Activated CD4-positive, alpha-beta T cell treated with anti-CD3 and anti-CD28 coated beads, Interleukin-2, amount 10 ng/mL, durations not matched to agents 7 days and 5 days (primary cell): ENCODE measurements at places on chromosomes 4 and X.

DNA sequence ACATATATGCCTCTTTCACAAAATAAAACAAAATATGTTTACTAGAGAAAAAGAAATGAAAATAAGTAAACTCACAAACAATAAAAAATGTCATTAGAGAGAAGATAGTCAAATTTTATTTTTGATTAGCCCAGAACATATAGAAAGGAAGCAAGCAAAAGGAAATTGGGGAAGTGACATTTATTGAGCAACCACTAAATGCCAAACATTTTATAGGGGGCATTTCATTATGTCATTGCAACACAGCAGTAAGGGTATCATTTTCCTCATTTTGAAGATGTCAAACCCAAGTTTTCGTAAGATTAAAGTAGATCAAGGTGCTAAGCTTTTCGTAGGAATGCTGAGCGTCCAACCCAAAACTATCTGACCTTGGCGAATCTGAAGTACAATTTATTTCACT lies 1331.5 kb upstream of the PABPC4L start:
- DNase-seq, result no peak

GRCh38 chrX:69109706-69110105 lies 55.5 kb downstream of the PJA1 start:
- no peak for DNase-seq

DNA sequence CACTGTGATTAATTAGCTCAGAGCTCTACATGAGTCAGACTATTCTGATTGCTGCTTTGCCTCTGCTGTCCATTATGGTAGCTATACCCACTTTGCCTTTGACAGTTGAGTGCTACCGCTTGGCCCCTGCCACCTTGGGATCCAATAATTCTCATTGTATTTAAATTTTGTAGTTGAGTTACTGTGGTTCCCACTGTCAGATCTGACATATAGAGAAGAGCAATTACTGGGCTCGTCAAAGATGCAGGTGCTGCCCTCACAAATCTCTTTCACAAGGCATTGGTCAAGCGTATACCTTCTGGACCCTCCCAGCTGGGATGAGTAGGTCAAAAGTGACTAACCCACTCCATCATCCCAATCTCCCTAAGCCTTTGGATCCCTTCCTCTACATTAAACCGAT lies 18.3 kb upstream of the PRDM8 start:
- DNase-seq, result no peak

DNA sequence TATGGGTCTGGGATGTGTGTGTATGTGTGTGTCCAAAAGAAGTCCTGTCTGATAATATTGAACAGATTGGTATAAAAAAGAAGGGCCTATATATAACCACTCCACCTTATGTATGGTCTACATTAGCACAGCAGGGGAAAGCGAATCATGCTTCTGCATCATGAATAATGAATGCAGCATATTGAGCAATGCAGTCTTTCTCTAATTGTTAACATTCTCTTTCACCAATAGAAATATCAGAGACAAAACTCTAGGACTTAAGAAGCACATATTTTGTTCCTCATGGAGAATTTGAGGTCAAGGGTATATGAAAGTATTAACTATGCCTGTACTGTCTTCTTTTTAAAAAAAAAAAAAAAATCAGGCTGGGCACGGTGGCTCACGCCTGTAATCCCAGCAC lies 264.3 kb upstream of the NOCT start:
- DNase-seq, result no peak

- DNase-seq, result no peak
These were observed 15.8 kb downstream of the PLK4 start for GRCh38 chr4:127896528-127896927.

GRCh38 chrX:17741123-17741511 lies 3.8 kb downstream of the SCML1 start:
- DNase-seq, result no peak

DNA sequence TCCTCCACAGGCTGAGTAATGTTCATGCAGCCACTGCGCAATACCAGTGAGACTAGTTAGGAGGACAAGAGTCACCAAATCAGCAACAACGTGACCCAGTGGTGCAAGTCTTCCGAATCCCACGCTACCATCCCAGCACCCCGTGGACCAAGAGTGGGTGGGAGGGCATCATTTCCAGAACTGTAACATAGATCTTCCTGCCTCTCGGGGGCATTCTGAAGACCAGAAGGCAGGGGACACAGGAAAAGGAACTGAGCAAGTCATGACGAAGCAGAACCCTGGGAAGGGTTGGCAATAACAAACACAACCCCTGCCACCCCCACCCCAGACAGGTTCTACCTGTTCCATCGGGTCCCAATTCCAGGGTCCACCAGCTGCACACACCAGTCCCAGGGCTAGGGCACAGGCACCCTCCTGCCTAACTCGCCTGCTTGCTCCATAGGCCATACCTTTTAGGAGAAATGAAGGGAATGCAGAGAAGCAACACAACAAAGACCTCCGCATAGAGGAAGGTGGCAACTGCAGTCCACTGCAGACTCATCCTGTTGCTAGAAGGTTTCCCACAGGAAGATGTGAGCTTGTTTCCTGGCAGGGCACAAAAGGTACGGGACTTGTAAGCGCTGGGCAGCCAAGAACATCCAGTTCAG lies 1.4 kb downstream of the BCAP31 start:
- DNase-seq, result no peak

DNA sequence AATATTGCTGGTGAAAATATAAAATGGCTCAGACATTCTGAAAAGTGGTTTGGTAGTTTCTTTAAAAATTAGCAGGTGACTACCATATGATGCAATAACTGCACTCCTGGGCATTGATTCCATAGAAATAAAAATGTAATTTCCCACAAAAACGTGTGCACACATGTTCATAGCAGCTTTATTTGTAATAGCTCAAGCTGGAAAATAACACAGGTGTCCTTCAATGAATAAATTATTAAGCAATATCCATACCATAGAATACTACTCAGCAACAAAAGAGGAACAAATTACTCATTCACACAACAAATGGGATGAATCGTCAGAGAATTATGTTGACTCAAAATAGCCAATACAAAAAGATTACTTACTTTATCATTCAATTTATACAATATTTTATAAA lies 893.7 kb upstream of the SLIT2 start:
- DNase-seq, result no peak

DNA sequence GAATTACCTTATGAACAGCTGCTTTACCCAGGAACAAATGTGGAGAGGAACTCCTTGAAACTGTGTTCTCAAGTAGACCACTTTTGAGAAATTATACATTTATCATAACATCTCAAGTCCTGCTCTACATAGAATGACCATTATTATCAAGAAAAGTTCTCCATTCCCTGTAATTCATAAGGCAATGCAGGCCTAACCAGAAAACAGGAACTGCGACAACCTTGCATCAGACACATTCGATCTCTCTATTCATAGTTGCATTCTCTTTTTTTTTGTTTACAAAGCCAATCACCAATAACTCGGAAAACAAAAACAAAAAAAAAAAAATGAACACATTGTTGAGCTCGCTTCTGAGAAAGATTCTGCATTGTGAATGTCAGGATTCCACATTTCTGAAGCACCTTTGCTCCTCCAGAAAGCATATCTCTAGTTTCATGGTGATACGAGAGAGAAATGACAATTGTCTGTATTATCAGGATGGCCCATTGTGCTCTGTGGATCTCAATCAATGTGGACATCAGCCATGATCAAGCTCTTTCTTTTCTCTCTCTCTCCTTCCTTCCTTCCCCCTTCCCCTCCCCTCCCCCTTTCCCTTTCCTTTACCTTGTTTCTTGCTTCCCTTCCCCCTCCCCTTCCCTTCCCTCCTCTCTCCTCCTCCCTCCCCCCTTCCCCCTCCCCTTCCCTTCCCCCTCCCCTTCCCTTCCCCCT lies 32.4 kb upstream of the CD99 start:
- DNase-seq, result no peak

GRCh38 chrX:49934148-49934547 lies 11.8 kb downstream of the CLCN5 start:
- DNase-seq, result no peak

GRCh38 chrX:13239272-13239671 lies 80.6 kb downstream of the ATXN3L start:
- no peak for DNase-seq

DNA sequence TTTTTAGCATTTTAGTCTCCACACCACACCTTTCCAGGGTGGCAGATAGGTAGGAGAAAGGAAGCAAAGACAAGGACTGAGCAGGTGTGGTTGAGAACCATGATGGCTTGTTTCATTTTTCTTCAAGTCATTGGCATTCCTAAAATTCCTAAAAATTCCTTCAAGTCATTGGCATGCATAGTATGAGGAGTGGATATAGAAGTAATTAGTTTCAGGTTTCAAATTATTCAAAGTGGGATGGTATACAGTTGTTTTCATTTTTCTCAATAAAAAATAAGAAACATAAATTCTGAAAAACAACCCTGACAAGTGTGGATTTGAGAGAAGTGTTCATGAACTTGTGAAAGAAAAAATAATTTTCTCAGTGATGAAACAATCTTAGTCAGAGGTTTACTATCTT lies 22.3 kb upstream of the HERC3 start:
- no peak for DNase-seq

DNA sequence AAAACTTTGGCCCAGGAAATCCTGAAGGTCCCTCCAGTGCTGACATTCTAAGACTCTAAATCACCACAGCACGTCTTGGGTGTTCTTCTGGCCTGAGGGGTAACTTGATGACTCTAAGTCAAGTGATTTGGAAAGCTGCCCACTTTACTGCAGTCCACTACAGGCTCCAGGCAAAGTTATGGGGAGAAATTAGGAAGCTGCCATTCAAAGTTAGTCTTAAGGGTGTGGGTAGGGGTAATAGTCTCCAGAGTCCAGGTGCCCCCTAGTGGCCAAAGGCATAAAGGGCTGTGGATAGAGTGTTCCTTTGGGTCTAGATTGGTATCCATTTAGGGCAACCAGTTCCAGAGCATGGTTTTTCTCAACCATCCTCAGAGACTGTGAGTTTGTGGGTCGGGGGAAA lies 38.7 kb upstream of the SLC16A2 start:
- DNase-seq, result peak; percentile 57

DNA sequence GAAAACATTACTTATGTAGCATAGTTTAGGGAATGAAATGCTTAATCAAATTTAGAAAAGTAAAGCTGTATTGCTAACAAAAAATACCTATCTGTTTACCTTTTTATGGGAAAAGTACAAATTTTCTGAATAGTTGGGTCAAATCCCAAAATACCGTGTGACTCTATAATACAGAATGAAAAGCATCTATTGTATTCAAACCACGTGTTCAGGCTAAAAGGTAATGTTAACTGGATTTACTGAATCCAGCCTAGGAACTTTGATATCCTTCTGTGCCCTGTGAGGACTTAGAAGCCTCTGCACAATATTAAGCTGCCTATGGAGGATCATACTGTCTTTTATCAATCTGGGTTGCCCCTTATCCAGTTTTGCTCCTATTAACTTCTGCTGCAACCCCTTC lies 36.3 kb upstream of the AGA start:
- DNase-seq, result no peak

- DNase-seq, result no peak
These were observed 61.1 kb downstream of the IQCM start for GRCh38 chr4:149754526-149754925.

- no peak for DNase-seq
These were observed 220.5 kb upstream of the RPS6KA3 start for GRCh38 chrX:20487227-20487626.
